Endothelial cell (in vitro differentiated cells): ENCODE measurements at places on chromosomes 11 and 22. TPM values are rescaled to one million over a fixed set of nuclear protein-coding genes. Genes with fewer than 3 reads are reported as not detected.
A peak's percentile ranks its signal among the peaks of the same experiment; 100 is the strongest.

GRCh38 chr11:40514124-40514523 is 945.3 kb downstream of the LRRC4C start:
- no peak for DNase-seq
- no peaks in the 10 kb centered on the region for H3K4me1 ChIP-seq
- H3K27ac ChIP-seq: no peak overlapping the region
- H3K27me3 ChIP-seq: no peaks in the 10 kb centered on the region

DNA sequence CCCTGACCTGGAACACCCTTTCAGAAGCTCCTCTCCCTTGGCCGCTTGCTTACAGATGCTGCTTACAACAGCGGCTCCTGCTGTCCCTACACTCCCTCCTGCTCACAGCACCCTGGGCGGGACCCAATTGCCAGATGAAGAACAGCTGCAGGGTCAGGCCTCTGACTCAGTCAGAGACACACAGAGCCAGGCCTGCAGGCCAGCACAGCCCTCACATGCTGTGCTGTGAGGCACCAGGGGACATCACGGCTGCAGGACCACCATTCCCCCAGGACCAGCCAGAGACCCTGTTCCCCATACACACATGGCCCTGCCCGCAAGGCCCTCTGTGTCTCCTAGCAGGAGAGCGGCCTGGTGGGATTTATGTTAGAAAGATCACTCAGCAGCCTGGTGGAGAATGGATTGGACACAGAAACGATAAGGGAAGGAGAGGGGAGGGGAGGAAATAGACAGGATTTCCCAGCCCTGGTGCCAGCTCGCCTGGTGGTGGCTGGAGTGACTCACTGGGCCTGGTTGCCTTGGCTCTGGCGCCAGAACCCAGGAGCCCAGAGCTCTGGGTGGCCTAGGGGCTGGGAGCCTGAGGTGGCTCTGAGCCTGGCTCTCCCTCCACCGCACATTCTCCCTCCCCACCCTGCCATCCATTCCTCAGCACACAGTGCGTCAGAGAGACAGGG is 6.7 kb downstream of the CAPN5 start:
- DNase-seq: no peak
- H3K27ac ChIP-seq: peak overlapping the region; percentile 52
- peaks cover 24% of the 10 kb centered on the region for H3K4me1 ChIP-seq
- peaks cover 8% of the 10 kb centered on the region for H3K36me3 ChIP-seq
- H3K27me3 ChIP-seq: peaks cover 7% of the 10 kb centered on the region

- H3K27ac ChIP-seq: no peak overlapping the region
- no peak for DNase-seq
- no peaks in the 10 kb centered on the region for H3K36me3 ChIP-seq
- no peak overlapping the region for H3K4me3 ChIP-seq
Observed at GRCh38 chr11:112477581-112478317, 217.1 kb upstream of the PLET1 start.

GRCh38 chr22:46725096-46725495 is 13.0 kb downstream of the CERK start:
- no peaks in the 10 kb centered on the region for H3K4me1 ChIP-seq
- H3K27me3 ChIP-seq: peaks cover 9% of the 10 kb centered on the region
- peaks cover 17% of the 10 kb centered on the region for H3K36me3 ChIP-seq
- no peak overlapping the region for H3K27ac ChIP-seq

DNA sequence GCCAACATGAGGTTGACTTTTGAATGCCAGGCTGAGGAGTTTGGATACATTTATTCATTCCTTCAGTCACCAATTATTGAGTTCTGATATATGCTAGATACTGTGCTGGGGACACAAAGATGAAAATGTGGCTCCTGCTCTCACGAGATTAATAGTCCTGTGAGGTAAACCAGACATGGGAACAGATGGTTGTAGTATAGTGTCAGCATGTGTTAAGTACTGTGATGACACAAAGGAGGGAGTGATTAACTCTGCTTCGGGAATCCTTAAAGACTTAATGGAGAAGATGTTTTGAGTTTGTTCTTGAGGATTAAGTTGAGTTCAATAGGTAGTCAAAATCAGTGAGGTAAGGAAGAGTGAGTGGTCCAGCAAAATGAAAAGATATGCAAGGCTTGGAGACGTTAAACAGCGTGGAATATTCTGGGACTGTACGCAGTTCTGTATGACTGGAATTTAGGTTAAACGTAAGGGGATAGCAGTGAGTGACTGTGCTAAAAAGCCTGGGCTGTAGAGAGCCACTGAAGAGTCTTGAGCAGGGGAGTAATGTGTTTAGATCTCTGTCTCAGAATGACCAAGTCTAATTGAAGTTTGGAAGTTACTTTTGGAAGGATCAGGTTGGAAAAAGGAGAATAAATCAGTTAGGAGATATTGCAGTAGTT is 11.8 kb downstream of the RNF121 start:
- H3K36me3 ChIP-seq: no peaks in the 10 kb centered on the region
- DNase-seq: no peak
- peaks cover 2% of the 10 kb centered on the region for H3K27me3 ChIP-seq

The OR5L2 gene
- total RNA-seq: not detected

DNA sequence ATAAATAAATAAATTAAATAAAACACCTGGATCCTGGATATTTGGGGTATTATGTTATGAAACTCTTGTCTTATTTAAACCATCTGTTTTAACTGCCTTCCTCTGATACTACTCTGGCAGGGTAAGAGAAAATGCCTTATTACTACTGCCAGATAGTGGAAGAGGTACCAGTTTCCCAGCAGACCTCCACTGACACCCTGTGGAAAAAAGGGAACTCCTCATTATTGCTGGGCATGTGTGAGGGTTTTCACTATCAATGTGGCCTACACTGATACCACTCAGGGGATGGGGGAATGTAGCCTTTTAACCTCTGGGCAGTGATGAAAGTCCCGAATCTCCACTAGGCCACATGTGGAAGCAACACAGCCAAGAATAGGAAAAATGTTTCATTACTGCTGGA is 121.0 kb downstream of the LUZP2 start:
- H3K36me3 ChIP-seq: no peaks in the 10 kb centered on the region
- H3K27me3 ChIP-seq: no peaks in the 10 kb centered on the region
- H3K4me1 ChIP-seq: peaks cover 3% of the 10 kb centered on the region
- DNase-seq: no peak

DNA sequence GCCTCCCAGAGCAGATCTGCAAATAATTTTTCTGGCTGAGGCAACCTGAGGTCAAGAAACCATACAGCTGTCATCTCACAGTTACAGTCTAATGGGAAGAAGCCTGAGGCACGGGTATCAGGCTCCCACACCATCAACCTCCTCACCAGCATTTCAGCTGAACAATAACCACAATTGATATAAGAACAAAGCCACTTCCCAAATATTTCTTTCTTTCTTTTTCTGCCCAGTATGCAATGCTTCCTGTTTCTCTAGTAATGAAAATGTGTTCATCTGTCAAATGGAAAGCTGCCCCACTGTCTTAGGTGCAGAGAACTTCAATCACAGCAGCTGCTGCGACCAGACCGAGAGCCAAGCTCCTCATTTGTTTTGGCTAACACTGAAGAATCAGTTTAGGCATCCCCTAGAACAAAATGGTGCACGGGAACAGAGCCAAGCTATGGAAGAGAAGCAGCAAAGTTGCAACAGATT is 108.4 kb downstream of the BLID start:
- no peak overlapping the region for H3K4me3 ChIP-seq
- H3K4me1 ChIP-seq: no peaks in the 10 kb centered on the region
- DNase-seq: no peak
- H3K27me3 ChIP-seq: no peaks in the 10 kb centered on the region

GRCh38 chr11:27120211-27120610 is 79.6 kb downstream of the BBOX1 start:
- no peaks in the 10 kb centered on the region for H3K4me1 ChIP-seq
- no peak for DNase-seq
- no peaks in the 10 kb centered on the region for H3K27me3 ChIP-seq
- no peaks in the 10 kb centered on the region for H3K36me3 ChIP-seq

The C11orf97 gene
- not detected for total RNA-seq

DNA sequence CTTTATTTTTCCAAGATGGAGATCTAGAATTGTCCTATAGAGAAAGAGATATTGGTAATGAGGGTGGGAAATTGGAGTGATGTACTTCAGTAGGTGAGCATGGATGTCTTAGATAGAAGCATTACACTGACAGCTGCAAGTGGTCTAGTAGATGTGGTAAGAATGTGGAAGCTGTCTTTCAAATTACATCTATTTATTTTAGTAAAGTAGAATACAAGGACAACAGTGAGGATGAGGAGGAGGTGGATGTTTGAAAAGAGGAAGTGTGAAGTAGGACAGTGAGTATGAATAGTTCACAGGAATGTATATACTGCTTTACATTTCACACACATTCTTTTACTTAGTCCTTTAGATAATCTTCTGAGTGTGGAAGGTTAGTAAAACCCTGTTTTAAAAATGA is 64.2 kb downstream of the HIPK3 start:
- DNase-seq: no peak
- peaks cover 5% of the 10 kb centered on the region for H3K4me1 ChIP-seq
- no peak overlapping the region for H3K4me3 ChIP-seq
- H3K27ac ChIP-seq: no peak overlapping the region
- no peaks in the 10 kb centered on the region for H3K27me3 ChIP-seq
- no peaks in the 10 kb centered on the region for H3K36me3 ChIP-seq

GRCh38 chr11:11514246-11514645 is 107.6 kb downstream of the GALNT18 start:
- H3K36me3 ChIP-seq: peaks cover 4% of the 10 kb centered on the region
- no peak for DNase-seq
- H3K27ac ChIP-seq: no peak overlapping the region
- H3K27me3 ChIP-seq: peaks cover 3% of the 10 kb centered on the region

DNA sequence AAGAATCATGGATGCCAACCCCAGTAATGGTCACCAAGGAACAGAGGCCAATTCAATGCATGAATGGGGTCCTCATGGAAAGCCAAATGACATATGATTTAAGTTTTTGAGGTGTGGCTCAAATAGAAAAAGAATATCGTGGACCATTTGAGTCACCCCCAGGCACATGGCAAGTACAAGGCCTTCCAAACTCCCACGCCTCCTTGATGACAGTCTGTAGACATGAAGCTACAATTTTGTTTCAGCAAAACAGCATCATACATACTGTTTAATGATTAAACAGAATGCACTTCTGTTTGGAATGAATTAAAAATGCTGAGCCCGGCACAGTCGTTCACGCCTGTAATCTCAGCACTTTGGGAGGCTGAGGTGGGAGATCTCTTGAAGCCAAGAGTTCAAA is 7.4 kb downstream of the FADD start:
- peaks cover 4% of the 10 kb centered on the region for H3K4me1 ChIP-seq
- H3K27me3 ChIP-seq: no peaks in the 10 kb centered on the region
- no peak overlapping the region for H3K27ac ChIP-seq
- H3K4me3 ChIP-seq: no peak overlapping the region
- no peak for DNase-seq

The FOSL1 gene
- total RNA-seq: 1.3 TPM

GRCh38 chr11:117535201-117535849 is 207.7 kb downstream of the CEP164 start:
- DNase-seq: no peak
- no peaks in the 10 kb centered on the region for H3K36me3 ChIP-seq
- no peak overlapping the region for H3K4me3 ChIP-seq
- H3K27me3 ChIP-seq: peaks cover 1% of the 10 kb centered on the region

DNA sequence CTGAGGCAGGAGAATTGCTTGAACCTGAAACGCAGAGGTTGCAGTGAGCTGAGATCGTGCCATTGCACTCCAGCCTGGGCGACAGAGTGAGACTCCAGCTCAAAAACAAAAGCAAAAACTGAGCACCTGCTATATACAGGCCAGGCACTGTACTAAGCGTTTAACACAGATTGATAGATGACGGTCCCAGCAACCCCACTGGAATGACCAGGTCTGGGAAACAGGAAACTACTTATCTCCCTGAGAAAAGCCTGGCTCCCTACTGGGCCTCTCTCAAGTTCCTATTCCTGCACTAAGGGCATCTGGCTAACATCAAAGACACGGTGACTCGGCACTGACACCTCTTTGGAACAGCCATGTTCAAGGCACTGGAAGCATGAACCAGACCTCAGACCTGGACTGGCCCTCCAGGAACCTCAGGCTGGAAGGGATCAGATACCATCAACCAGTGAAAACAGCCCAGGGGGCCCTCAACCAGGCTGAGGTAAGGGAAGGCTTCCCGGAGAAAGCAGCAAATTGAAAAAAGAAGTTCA is 16.6 kb downstream of the ARAP1 start:
- H3K27me3 ChIP-seq: no peaks in the 10 kb centered on the region
- H3K36me3 ChIP-seq: peaks cover 14% of the 10 kb centered on the region
- H3K4me3 ChIP-seq: no peak overlapping the region

The TMEM45B gene
- total RNA-seq: not detected

DNA sequence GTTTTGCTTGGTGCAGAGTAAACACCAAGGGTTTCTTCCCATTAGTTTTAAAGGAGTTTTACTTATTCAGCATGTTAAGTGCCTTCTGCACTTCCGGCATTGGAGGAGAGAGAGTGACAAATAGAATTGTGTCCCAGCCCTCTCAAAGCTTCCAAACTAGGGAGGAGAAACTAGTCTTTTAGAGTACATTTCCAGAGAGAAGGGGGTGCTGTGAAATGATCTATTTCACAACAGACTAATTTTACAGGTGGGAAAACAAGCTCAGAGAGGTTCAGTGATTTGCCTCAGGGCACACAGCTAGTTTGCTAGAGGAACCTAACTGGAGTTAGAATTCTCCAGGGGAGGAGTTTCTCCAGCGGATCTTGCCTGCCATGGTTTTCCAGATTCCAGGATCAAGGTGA is 12.6 kb downstream of the MPST start:
- DNase-seq: no peak
- no peak overlapping the region for H3K4me3 ChIP-seq
- H3K27ac ChIP-seq: no peak overlapping the region
- peaks cover 3% of the 10 kb centered on the region for H3K36me3 ChIP-seq
- H3K4me1 ChIP-seq: no peaks in the 10 kb centered on the region

The HTR3B gene
- not detected for total RNA-seq

DNA sequence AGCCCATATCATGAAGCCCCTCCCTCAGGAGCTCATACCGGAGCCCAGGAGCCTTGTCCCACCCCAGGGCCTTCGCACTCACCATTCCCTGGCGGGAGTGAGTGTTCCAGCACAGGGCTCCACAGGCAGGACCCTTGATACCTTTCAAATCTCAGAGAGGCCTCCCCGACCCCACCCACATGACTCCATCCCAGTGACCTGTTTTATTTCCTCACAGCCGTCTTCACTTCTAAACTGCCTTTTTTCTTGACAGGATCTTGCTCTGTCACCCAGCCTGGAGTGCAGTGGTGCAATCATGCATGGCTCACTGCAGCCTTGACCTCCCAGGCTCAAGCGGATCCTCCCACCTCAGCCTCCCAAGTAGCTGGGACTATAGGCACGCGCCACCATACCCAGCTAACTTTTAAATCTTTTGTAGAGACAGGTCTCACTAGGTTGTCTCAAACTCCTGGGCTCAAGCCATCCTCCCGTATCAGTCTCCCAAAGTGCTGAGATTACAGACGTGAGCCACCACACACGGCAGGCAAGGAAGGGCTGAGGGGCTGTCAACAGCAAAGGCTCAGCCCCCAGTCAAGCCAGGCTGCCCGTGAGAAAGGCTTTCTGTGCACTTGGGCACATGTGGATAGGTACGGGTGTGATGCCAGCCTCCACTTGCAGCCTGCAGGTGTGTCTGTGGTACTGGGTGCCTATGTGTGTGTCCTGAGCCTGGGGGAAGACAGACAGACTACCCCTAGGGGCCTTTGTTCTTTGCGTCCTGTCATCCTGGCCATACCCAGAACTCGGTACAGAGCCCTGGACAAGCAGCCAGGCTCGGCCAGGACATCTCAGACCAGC is 9.3 kb downstream of the RPL3 start:
- peaks cover 8% of the 10 kb centered on the region for H3K4me1 ChIP-seq
- peaks cover 20% of the 10 kb centered on the region for H3K36me3 ChIP-seq

The C22orf31 gene
- total RNA-seq: not detected

- H3K36me3 ChIP-seq: peaks cover 8% of the 10 kb centered on the region
- H3K27me3 ChIP-seq: peaks cover 9% of the 10 kb centered on the region
- H3K4me3 ChIP-seq: no peak overlapping the region
- no peak for DNase-seq
Observed at GRCh38 chr22:50622723-50623327, 5.1 kb downstream of the ARSA start.
